ENCODE measurements at places on chromosomes 2 and 18.
A peak's percentile ranks its signal among the peaks of the same experiment; 100 is the strongest.

DNA sequence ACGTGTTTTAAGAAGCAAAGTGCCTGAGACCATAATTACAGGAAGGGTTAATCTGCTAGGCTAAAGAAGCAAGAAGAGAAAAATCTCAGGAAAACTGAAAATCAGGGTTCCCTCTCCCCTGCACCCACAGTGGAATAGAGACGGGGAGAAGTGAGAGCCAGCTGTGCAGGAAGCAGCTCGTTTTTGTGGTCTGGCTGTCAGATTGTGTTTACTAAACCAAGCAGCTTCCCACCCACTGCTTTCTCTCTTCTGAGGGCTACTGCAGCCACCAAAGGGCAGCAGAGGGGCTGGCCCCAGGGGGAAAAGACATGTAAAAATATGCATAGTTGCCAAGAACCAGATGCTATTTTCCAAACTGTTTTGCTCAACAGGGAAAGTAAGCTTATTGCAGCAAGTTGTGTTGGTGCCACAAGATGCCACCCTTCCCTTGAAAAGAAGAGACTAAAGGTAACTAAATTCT, 72.6 kb upstream of the THUMPD2 start:
- DNase-seq: peak; percentile 57

- DNase-seq: no peak
These were observed 176.0 kb downstream of the CCDC178 start for GRCh38 chr18:33264566-33264965.

- DNase-seq: no peak
These were observed 47.8 kb downstream of the ZAP70 start for GRCh38 chr2:97761192-97761591.

DNA sequence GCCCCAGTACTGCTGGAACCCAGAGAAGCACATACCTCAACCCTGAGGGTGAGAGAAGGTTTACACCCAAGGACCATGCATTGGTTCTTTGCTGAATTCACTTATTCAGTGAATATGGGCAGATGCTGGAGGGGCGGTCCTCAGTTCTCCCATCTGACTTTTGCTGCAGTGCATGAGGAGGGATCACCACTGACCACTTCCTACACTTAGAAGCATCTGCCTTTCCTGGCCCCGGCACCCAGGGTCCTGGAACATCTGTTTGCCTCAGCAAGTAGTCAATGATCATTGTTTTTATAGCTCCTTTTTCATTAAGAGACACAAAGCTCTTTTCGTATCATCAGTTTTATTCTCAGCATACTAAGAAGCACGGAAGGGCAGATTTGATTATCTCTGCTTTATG, 211.4 kb downstream of the SH3RF3 start:
- no peak for DNase-seq

DNA sequence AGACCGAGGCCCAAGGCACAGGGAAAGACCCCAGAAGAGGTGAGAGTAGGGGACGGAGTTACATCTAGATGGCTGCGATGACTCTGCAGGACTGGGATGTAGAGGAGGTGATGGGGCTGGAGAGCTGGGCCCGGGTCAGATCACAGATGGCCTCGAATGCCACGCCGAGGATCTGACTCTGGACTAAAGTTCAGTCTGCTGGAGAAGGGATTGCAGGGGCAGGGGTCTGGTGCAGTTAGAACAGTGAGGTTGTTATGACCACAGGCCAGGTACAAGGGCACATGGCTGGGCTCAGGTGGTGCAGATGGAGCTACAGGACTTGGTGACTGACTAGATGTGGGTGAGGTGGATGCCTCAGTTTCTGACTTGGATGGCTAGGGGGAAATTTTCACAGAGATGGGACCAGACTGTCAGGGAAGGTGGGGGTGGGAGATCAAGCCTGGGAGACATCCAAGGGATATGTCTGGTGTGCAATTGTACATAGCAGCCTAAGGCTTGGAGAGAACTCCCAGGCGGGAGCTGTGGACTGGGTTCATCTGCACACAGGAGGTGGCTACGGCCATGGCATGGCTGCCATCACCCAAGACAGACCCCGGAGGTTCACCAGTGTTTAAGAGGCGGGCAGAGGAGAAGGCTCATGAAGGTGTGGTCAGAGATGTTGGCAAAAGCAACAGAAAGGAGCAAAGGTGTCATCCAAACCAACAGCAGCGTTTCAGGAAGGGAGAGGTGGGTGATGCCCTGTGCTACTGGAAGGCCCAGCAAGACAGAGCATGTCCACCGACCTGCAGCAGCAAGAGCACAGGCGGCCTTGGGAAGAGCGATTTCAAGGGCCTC, 66.9 kb downstream of the CIB4 start:
- DNase-seq: no peak

- DNase-seq: peak; percentile 1
These were observed 4.2 kb downstream of the STAMBP start for GRCh38 chr2:73832930-73833329.

GRCh38 chr2:121897335-121897970, 142.0 kb downstream of the TSN start:
- peak; percentile 23 for DNase-seq

DNA sequence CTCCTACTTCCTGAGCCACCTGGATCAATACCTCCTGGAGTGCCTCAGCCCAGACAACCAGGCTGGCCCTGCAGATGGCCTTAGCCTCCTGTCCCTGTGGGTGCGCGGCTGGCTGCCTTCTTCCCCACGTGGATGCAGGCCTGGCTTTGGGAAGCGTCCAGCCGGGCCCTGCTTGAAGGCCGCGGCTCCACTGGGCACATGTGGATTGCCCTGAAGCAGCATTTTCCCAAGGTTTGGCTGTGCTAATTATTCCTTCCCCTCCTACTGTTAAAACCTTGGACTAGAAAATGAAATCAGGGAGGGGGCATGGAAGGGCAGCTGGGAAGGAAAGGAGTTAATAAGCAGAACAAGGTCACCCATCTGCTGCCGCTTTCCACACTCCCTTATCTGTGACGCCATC, 143.0 kb upstream of the GATA6 start:
- no peak for DNase-seq

DNA sequence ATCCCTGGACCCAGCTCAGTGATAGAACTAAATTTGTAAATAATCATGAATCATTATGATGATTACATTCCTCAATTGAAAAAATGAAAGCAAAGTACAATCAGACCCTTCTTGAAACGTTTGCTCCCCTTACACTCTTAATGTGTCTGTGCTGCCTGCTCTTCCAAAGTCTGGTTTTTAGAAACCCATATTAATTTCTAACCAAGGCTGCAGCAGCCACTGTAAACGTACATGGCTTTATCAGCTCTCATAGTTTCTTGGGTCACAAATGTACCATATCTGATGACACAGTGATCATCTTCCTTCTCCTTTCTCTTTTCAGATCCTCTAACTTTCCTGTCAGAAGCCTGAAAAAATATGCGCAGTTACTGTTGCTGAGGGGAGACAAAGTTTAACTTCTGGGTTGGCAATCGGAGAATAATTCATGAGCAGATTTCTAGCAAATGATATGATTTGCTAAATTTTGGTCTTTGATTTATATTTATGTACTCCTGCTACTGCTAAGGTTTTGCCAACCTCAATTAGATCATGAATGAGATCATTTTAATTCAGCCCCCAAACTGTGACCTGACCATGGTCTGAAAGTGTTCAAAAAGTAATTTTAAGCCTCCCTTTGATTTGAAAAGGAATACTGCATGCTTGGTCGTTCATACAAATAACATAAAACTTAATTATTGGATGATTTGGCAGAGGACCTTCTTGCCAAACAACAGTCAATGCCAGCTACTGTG, 12.3 kb downstream of the ZEB2 start:
- no peak for DNase-seq

GRCh38 chr2:223100061-223100511, 48.1 kb downstream of the KCNE4 start:
- no peak for DNase-seq

- DNase-seq: no peak
These were observed 147.7 kb upstream of the DTNA start for GRCh38 chr18:34562252-34562870.

DNA sequence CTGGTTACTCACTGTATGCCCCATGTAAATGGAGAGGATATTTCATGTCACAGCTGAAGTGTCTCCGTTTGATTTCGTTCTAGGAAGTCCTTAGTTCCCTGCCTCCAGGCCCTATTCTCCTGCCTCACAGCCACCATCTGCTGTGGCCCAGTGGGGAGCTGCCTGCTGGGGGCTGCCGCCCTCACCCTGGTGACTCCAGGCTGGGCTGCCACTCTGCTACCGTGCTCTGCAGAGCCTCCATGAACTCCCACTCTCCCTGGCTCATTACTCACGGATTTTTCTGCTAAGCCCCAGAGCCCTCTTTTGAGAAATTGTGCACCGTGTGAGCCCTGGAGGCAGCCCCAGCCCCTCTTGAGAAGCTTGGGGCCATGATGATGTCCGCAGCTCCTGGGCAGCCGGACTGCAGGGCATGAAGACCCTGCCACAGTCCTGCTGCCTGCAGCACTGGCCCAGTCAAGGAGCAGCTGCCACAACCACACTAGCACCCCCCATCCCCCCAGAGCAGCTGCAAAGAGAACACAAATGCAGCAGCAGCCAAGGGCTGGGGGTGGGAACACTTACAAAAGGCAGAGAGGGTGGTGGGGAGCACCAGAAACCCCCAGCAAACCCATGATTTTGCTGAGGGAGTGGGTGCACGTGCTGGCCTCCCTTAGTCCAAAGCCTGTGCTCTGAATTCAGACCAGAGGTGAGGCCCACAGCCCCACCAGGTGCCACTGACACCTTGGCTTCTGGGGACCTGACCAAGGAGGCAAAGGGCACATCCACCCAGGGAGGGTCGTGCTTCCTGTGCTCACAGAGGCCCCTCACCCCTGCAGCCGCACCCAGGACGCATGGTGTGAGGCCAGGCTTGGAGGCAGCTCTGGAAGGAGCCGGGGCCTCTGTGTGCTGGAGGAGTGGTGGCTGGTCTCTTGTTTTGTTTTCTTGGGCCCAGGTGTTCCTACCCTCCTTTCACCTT, 270.2 kb upstream of the RAB6C start:
- peak; percentile 46 for DNase-seq

DNA sequence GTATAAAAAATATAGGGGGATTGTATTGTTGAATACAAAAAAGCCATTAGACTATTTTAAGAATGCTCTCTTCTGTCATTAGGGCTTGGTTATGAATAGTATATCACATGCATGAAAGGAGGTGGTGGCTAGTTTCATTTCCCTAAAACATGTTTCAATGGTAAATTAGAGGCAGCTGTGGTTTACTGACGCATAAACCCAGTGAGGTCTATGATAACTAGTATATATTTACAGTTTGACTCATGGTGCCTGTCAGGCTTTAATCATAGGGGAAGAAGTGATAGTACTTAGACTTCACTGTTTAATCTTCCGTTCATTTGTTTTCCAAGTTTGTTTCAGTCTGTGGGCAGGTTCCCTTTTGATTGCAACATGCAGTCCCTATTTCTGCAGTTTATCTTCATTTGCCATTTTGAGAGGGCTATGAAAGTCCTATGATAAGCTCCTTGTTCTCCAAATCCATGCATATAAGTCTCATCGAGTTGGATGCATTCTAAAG, 55.1 kb upstream of the MAP4K3 start:
- DNase-seq: no peak

GRCh38 chr2:37917281-37918228, 7.5 kb upstream of the RMDN2 start:
- no peak for DNase-seq

DNA sequence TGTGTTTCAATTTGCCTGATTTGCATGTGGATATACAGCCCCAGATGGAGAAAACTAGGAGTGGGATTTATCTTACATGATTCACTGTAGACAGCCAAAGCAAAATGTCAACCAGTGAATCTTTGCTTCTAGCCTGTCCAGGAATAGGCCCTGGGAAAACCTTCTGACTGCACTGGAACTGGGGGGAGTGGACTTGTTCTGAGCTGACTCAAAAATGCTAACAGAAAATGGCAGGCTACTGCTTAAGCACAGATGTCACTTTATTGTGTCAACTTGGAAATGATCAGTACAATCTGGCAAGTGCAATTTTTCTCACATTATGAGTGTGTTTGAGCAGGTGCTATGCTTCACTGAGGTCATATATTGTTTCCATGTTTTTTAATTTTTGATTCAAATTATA, 593.7 kb downstream of the NRXN1 start:
- peak; percentile 84 for DNase-seq

- no peak for DNase-seq
These were observed 5.0 kb upstream of the ZSWIM2 start for GRCh38 chr2:186853951-186854350.

DNA sequence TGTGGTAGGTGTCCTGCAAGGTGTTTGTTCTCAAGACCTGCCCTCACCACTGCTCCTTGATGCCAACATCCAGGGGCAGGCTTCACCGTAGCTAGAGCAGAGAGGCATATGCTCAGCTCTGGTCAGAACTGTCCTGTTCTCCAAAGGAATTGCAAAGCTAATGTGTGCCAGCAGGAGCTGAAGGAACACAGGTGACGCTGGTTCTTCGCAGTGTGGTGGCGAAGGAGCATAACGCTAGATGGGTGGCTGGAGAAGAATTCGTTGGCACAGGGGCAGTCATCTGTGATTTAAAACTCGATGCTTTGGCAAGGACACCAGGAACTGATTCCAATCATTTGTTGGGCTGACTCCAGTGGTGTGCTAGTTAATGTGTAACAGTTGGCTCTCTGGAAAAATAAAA, 11.4 kb upstream of the PER2 start:
- no peak for DNase-seq

DNA sequence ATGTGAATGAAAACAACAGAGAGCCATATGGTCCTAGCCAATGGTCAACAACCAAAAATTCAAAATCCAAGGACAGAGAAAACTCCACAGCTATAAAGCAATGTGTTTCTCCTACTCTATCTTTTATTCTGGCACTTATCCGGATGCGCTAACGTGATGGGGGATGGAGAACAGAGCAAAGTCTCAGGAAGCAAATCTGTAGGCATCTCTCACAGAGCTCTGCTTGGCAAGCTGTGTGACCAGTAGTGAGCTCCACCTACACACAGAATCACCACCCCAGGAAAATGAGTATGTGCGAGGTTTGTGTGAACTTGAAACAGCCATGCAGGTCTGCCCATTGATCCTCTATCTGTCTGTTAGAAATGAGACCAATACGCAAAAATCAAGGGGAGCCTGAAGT, 584.3 kb downstream of the BCL11A start:
- DNase-seq: no peak

DNA sequence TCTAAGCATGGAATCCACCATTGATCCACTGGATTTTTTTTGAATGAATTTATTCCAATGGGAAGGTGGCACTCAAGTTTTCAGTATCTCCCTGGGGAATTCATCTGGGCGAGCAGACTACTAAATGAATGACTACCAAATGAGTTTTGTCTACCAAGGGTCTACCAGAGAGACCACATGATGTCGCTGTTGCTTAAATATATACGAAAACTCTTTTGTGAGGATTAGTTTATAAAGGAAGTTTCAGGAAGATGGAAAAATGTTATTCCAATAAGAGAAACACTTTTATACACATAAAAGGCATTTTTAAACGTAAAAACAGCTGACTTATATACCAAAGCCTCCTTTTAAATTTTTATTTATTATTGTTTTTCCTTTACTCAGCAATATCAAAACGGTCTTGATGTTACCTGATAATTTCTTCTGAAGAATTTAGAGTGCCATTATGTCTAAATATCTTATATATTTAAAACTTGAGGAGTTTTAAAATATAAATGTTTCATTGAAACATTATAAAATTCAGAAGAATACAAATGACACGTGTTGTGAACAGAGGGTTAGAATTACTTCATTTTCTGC, 139.7 kb downstream of the HRH4 start:
- peak; percentile 81 for DNase-seq

All from NCI-H1694 (cell line).